ENCODE measurements at places on chromosomes 4 and X.
A peak's percentile ranks its signal among the peaks of the same experiment; 100 is the strongest.

DNA sequence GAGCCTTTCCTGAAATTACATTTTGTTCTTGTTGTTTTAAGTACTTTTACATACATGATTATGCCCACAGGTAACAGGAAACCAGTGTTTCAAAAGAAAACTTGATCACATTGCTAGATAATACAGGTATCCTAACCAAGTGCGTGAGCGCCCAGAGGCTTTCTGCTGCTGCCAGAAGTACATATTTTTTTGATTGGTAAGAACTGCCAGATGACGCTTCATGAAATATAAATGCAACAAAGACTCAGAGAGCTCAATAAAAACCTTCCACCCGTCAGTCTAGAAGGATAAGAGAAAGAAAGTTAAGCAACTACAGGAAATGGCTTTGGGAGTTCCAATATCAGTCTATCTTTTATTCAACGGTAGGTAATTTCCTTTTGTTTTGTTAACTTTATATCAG is at the start of gene EPGN:
Gene EPGN (plus strand): TSS at position 256 of the 400 bp plus-strand sequence. CDS start 64 bp downstream, at position 320.
- no peak for DNase-seq

- DNase-seq = no peak
These were observed 23.8 kb upstream of the PLAC1 start for GRCh38 chrX:134682081-134682480.

DNA sequence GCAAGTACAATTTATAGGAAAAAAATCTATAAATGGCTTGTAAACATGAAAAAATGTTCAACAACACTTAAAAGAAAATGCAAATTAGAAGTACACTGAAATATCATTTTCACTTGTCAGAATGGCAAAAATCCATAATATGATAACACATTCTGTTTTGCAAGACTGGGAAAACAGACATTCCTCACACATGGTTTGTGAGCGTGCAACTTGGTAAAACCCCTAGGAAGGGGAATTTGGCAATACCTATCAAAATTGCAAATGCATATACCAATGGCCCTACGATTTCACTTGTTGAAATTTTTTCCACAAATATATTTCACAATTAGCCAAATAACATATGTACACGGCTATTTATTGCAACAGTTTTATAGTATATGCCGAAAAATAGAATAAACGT is 31.4 kb downstream of the TBC1D9 start:
- no peak for DNase-seq

- no peak for DNase-seq
These were observed 26.5 kb upstream of the ANKRD50 start for GRCh38 chr4:124738994-124739393.

DNA sequence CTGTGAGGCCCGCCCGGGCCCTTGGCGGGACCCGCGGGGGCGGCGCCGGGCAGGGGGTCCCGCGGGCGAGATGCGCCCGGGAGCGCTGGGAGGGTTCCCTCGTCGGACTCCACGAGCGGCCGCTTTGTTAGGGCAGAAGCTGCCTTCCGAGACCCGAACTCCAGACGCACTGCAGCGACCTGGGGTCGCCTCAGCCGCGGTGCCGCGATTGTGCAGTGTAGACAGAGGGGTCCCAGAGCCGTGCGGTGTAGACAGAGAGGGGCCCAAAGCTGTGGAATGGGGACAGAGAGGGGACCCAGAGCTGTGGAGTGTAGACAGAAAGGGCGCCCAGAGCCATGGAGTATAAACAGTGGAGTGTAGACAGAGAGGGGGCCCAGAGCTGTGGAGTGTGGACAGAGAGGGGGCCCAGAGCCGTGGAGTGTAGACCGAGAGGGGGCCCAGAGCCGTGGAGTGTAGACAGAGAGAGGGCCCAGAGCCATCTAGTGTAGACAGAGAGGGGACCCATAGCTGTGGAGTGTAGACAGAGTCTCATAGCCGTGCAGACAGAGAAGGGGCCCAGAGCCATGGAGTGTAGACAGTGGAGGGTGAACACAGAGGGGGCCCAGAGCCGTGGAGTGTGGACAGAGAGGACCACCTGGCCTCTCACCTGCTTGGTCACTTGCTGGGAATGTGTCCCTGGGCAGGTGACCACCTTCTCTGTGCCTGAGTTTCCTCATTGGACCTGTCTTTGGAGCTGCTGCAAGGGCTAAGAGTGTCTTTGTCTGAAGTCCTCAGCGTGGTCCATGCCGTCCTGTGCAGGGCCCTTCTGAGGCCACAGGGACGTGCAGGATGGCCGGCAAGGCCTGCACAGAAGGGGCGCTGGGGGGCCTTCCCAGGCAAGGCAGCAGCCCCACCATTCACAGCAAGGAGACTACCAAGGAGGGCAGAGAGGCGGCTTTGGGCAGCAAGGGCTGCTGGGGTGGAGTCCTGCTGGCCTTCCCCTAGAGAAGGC is 875 bp downstream of the RGS12 start:
- peak; percentile 65 for DNase-seq

DNA sequence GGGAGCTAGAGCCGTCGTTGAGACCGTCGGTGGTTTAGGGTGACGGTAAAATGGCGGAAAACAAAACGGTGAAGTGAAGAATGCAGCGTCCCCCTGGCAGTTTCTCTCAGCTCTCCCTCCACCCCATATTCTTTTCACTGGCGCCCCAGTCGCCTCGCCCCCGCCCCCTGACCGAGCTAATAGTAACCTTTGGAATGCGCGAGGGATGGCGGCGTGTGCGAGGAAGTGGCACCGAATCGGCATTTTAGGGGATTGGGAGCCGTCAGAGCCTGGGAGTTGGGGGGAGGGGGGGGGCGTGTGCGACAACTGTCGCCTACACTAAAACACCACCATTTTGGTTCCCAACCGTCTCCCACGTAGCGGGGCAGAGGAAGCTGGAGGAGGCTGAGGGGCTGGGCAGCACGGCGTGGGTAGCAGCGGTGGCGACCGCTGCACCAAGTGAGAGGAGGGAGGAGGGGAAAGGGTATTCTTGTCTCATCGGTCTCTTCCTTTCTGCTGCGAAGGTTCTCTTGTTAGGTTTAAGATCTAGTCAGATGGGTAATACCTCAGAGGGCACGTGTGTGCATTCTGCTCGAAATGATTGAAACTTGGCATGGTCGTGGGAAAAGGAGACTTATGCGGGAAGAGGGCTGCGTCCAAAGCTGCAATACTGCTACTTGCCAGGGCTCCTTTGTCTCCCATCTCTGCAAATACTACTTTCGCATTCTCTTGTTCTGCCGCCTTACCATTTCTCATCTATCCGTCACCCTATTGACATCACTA is 840 bp downstream of the ZNF711 start:
- DNase-seq = peak; percentile 46

- DNase-seq = no peak
These were observed 540.1 kb upstream of the FAM241A start for GRCh38 chr4:111605111-111605510.

GRCh38 chr4:168881781-168882420 is 128.2 kb downstream of the CBR4 start:
- no peak for DNase-seq

DNA sequence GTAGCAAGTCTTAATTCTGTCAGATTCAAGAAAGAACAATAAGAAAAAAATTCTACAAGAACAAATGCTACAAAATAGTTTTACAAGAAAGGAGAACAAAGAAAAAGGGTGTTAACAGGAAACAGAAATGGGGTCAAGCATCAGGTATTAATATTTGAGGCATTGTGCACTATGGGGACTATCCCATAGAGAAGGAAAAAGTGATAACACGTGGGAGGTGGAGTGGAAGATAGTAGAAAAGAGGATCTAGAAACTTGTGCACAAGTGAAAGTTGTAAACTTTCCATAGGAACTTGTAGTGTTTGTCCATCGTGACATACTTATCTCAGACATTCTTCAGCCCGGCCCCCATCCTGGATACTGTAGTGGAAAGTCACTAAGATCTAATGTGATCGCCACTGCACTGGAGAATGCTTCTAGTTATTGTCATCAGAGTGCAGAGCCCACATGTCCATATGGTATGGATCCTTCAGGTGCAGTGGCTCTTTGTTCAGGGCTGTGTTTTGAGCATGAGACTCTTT is 15.4 kb upstream of the NFXL1 start:
- no peak for DNase-seq

DNA sequence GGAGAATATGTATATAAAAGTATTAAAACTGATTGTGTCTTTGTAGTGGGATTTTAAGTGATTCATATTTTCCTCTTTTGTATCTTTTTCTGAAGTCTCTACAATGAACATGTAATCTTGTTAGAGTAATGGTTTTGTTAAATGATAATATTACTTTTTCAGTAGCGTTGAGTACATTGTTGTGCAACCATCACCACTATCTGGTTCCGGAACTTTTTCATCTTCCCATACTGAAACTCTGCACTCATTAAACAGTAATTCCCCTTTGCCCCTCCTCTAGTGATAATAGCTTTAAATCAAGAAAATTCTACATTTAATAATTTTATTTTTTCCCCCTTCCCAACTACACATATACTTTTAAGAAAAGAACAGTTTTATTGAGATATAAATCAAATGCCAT is 23.3 kb downstream of the SHROOM3 start:
- DNase-seq = no peak

DNA sequence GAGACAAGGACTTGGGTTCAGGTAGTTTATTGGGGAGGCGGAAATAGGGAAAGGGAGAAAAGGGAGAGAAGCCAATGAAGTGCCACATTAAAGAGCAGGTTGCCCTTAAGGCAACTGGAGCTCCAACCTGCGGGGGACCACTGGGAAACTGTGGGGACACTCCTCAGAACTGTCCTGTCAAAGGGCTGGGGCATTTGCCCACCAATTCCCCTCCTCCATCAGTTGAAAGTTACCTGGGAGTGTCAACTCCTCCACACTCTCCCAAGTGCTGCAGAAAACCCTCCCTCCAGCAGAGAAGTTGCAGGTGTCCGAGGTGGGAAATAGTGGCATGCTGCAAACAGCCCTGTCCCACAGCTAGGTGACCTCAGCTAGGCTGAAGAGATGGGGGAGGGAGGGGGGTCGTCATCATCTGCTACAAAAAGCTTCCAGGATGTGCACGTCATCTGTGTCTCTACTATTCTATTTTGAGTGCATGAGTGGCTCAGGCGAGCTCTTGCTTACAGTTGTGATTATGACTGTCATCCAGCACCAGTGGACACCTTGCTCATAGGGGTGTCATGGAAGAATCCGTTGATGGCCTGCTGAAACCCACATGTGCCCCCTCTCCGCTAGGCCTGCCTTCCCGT is 41.5 kb upstream of the XPNPEP2 start:
- no peak for DNase-seq

- DNase-seq = no peak
These were observed 103.6 kb upstream of the BCOR start for GRCh38 chrX:40201329-40201885.

DNA sequence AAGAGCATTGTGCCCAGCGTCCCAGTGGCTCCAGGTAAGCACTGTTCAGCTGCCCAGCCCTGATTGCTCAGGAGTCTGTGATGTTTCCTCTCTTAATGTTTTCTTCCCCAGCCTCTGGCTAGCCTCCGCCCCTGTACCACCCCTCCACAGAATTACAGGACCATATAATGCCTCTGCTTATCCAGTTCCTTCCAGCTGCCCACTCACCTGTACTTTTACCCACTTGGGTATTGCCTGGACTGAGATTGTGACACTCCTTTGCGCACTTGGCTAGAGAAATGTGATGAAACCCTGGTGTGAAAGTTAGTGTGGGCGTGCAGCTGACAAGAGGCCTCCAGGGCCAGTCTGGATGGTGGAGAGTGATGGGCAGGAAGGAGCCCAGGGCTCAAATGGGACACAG is at the start of gene AWAT2:
Gene AWAT2 (minus strand): TSS at position 14 of the 400 bp plus-strand sequence. CDS start 6 bp downstream, at position 8.
- no peak for DNase-seq

DNA sequence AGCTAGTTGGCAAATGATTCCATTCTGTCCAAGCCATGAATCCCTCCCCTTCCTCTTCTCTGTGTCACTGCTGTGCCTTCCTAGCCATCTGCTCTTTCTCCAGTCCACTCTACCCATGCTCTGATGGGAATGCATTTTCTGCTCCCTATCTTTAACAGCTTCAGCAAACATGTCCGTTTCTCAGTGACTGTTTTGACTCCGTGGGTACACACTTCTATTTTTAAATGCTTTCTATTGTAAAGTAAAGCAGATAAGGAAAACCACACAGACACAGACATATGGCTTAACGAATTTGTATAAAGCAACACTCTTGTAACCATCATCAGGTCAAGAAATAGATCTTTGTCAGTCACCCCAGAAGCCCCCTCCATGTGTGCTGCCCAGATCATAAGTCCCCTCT is 72.4 kb upstream of the KLHL13 start:
- DNase-seq = no peak

DNA sequence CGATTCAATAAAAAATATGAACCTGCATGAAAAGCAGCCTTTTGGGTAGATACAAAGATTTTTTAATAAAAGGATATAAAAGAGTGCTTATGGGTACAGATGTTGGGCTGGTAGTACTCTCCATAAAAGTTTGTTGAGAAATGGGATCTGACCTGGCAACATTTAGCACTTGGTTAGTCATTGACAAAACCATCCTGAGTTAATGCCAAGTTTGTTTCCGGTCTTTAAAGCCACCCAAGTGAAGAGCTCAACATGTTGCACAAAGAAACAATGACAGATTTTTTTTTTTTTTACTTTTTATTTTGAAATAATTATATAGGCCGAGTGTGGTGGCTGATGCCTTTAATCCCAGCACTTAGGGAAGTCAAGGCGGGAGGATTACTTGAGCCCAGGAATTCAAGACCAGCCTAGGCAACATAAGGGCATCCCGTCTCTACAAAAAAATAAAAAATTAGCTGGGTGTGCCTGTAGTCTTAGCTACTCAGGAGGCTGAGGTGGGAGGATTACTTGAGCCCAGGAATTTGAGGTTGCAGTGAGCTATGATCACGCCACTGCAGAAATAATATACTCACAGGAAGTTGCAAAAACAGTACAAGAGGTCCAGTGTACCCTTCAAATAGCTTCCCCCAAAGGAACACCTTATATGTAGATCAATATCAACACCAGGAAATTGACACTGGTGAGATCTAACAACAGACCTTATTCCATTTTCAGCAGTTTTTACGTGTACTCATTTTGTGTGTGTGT is 16.6 kb downstream of the CHST7 start:
- no peak for DNase-seq

GRCh38 chrX:2479420-2479780 is 21.4 kb downstream of the DHRSX start:
- no peak for DNase-seq

DNA sequence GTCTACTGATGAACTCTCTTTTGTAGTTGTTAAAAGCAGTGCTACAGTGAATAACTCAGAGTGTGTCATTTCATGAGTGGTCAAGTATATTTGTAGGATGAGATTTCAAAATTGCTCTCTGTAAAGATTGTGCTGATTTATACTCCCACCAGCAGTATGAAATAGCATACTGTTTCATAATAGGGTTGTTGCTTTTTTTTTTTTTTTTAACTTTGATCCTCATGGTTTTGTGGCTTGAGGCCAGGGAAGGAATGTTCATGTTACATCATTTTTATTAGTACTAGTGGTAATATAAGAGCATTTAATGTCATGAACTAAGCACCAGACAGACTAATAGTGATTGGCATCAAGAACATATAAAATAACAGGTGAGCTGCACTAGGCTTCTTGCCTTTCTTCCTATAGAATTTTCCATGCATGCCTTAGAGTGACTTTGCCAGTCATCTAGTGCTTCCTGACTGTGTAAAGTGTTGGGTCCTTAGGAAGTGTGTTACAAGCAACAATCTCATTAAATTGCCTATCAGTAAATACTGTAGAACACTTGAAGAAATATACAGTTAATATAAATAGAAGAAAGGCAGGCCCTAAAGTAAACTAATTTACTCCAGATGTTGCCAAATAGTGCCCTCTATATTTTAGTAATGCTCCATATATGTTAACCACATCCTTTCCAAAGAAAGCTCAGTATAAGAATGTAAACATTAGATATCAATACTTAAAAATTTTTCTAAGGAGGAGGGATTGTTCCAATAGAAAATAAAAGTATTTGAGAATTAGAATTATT is 38.6 kb upstream of the MSMO1 start:
- no peak for DNase-seq

Data from upper lobe of right lung (tissue), 1 donor.